ENCODE measurements at places on chromosomes 5 and 9.

GRCh38 chr9:136860933-136861873 lies 4.9 kb downstream of the EDF1 start:
- no peak for DNase-seq

DNA sequence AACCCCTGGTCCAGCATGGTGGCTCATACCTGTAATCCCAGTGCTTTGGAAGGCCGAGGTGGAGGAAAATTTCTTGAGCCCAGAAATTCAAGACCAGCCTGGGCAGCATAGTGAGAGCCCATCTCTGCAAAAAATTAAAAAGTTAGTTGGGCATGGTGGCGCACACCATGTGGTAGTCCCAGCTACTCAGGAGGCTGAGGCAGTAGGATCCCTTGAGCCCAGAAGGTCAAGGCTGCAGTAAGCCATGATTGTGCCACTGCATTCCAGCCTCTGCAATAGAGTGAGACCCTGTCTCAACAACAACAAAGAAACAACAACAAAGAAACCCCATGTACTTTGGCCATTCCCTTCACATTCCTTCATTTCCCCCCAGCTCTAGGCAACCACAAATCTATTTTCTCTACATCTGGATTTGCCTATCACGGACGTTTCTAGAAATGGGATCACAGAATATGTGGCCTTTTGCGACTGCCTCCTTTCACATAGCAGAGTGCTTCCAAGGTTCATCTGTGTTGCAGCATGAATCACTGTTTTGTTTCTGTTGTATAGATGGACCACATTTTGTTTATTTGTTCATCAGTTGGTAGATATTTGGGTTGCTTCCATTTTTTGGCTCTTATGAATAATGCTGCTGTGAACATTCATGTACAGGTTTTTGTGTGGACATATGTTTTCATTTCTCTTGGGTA lies 17.9 kb downstream of the MIGA2 start:
- no peak for DNase-seq

DNA sequence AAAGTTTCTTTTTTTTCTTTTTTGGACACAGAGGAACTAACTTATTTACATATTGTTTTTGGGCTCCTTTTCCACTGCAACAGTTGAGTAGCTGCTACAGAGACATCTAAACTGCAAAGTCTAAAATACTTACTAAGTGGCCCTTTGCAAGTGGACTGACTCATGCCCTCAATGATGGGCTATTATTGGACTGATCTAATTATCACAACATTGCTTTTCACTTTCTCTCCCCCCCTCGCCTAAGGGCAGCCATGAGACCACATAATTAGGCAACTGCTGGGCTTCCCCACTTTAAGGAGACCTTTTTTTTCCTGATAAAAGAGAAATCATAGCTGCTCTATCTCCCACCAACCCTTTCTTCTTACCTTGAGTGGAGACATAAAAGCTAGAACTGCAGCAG lies 47.0 kb downstream of the PLK2 start:
- no peak for DNase-seq

DNA sequence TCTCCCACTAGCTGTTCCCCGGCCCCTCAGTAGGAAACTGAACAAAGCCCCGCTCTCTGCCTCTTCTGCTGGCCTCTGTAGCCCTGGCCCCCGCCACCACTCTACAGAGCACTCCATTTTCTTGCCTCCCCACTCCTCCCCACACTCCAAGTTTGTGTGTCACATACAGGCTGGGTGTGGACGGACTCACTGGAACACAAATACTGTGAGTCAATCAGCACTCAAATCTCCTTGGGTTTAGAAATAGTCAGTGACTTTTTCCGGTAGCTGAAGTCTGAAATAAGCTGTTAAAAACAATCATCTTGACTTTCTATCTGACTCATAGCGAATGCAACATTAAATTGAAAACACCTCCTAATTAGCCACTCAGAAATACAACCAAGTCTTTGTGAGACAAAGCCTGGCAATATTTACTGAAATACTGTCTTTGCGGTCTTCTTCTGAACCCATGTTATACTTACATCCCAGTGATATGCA lies 122.5 kb downstream of the LHFPL2 start:
- no peak for DNase-seq

GRCh38 chr5:141479776-141480175 lies 4.0 kb downstream of the PCDHGC3 start:
- DNase-seq = no peak

GRCh38 chr5:124747791-124748686 lies 1.6 kb upstream of the ZNF608 start:
- no peak for DNase-seq

DNA sequence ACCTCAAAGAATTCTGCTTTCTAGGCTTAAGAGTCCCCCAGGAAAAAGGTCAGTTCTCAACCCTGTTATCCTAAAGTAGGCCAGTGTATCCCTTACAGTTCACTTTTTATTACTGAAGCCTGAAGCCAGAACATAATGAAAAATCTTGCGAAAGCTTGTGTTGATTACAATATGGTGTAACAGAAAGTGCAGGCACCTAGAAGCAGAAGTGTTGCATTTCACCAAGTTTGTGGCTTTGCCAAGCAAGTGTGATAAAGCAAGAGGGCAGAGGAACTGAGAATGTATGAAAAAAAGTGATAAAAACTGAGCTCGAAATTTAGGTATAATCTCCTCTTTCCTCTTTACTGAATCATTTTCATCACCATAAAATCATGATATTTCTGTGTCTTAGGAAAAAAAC lies 26.2 kb downstream of the AGTPBP1 start:
- no peak for DNase-seq

- DNase-seq = no peak
Measured at GRCh38 chr9:69594180-69594579, 78.0 kb downstream of the APBA1 start.

DNA sequence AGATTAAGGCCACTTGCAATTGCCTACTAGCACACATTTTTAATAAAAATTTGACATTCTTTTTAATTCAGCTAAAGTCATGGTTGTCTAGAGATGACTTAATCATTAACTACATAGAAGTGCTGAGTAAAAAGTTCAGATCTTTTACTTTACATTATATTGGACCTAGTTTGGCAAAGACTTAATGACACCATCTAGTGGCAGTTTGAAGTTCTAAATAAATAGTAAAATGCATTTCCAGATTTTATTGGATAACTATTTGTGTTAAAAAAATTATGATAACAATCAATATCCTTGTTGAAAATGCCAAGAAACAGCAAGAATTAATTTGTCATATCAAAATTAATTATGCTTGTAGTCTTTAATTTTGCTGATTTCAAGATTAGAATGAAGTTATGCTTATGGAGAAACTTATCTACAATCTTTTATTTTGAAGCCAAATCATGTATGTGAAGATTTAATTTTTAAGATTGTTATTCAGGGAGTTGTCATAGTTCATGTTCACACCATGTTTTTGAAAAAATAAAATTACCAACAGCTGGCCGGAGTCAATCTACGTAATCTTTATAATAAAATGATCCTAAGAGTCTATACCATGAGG lies 69.6 kb upstream of the PJA2 start:
- DNase-seq = no peak

DNA sequence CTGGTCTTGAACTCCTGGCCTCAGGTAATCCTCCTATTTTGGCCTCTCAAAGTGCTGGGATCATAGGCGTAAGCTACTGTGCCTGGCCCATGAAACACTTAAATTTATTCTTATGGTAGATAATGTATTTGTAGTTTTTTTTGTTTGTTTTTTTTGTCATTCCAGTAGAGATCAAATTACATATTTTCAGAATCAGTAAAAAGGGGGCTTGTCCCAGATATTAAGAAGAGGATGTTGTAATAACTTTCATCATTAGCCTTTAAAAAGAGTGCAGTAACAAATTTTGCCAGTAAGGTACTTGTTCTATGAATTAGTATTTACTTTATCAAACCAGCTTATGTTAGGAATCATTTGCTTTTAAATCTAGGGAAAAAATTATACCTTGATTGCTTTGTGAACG lies 42.6 kb downstream of the GAPVD1 start:
- DNase-seq = no peak
